Cardiac muscle cell (in vitro differentiated cells and primary cell): ENCODE measurements at places on chromosomes 7 and 10. TPM values are rescaled to one million over a fixed set of nuclear protein-coding genes. Genes with fewer than 3 reads are reported as not detected.

SP4 gene
- polyA plus RNA-seq = 3.0 and 5.3 TPM in 2 replicates

ZNF107 gene
- polyA plus RNA-seq = 1.5 and 2.1 TPM in 2 replicates

SORCS1 gene
- 45.6 and 55.2 TPM in 2 replicates for polyA plus RNA-seq

VWDE gene
- 51.5 and 104 TPM in 2 replicates for polyA plus RNA-seq

GPC2 gene
- polyA plus RNA-seq = 29.8 and 32.1 TPM in 2 replicates

CASP7 gene
- polyA plus RNA-seq = 7.8 and 9.3 TPM in 2 replicates

C7orf25 gene
- polyA plus RNA-seq = 5.1 and 5.9 TPM in 2 replicates

NAT16 gene
- not detected in 2 replicates for polyA plus RNA-seq

PAPSS2 gene
- polyA plus RNA-seq = 3.5 and 6.4 TPM in 2 replicates

SLC26A5 gene
- polyA plus RNA-seq = 0.12 and 0.44 TPM in 2 replicates
